ENCODE measurements at places on chromosomes 7 and 10.

- DNase-seq: no peak
Observed at GRCh38 chr7:151730591-151730990, 146.3 kb downstream of the PRKAG2 start.

DNA sequence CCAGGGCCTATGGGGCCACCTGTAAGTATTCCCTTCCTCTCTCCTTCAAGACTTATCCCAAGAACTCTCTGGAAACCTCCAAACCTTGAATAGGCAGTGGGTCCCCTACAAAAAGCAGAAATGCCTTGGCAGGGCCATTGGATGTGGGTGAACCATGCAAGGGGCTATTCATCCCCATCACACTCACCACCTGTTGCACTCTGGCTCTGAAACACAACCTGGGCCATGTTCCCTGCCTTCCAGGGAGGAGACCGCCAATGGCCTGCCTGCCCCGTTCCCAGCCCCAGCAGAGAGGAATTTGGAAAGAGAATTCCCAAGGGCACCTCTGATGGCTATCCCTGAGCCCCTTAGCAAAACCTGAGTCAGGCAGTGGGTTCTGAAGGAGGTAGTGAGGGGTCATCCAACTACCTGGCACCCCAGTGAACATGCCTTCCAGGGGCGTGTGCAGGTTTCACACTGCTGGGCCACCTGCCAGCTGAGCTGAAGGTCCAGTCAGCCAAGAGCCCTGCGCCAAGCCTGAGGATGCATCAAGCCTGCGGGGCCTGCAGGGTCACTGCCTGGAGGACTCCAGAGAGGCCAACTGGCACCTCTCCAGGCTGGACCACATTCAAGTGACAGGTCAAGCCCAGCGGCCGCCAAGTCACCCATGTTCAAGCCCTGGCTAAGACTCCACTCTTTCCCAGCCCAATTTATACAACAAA is 101.3 kb downstream of the COL13A1 start:
- DNase-seq: no peak

DNA sequence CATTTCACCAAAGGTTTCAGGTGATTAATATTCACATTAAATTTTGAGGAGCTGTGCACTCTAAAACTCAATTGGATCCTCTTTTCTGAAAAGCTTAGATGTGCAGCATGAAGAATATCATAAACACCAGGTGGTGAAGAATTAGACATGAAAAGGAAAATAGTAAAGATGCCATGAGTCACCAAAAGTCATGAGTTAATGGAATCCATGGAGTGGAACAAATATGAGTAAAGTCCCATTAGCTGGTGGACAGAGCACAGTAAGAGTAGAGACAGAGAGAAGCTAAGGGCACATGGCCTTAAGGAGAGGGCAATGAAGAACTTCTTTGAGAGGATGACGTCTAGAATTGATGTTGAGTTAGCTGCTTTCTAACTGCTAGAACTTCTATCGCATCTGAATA is 271.6 kb downstream of the CSTF2T start:
- no peak for DNase-seq

GRCh38 chr7:29488203-29488970 is 75.2 kb upstream of the PRR15 start:
- DNase-seq: no peak

DNA sequence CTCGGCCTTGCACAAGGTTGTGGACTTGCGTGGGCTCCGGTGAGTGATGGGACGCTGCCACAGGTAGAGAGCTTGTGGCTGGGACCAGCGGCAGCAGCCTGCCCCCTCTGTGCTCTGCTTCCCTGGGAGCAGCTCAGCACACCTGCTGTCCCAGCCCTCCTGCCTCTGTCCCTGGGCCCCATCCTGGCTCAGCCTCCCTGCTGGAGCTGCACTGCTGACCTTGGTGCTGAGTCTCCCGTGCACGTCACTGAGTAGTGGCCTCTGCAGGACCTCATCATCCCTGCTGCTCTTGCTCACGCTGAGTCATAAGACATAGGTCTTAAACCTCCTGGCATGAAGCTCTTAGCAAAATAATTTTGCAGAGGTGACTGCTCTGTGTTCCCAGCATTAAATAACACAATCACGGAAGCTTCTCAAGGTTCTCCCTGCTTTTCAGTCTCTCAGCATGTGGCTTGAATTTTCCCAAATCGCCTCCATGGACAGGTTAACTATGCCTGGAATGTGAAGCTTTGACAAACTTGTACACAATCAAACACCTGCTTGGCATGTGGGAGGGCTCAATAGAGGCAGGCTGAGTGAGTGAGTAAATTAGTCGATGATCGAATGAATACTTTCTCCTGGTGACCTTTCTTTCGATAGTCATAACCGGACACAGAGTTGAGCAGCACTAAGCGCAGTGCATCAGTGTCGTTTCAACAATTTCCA is 63.8 kb upstream of the NPS start:
- no peak for DNase-seq

GRCh38 chr7:70585071-70585470 is 546.9 kb upstream of the GALNT17 start:
- no peak for DNase-seq

DNA sequence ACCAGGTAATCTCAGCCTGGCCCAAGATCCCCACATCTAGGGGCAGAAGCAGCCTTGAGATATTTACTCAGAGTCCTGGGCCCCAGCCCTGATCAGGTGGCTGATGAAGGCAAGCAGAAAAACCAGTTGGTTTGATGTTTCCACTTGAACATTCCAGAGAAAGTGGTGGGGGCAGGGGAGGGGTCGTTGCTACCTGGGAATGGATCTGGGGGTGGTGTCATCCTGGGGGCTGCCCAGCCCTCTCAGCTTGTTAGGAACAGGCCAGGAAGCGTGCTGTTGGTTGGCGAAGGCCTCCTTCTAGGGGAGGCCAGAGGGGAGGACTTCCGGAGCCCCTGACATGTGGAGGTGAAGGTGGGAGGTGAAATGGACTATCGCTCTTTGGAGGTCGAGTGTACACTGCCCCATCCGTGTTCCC is 3.7 kb upstream of the ABHD11 start:
- no peak for DNase-seq

DNA sequence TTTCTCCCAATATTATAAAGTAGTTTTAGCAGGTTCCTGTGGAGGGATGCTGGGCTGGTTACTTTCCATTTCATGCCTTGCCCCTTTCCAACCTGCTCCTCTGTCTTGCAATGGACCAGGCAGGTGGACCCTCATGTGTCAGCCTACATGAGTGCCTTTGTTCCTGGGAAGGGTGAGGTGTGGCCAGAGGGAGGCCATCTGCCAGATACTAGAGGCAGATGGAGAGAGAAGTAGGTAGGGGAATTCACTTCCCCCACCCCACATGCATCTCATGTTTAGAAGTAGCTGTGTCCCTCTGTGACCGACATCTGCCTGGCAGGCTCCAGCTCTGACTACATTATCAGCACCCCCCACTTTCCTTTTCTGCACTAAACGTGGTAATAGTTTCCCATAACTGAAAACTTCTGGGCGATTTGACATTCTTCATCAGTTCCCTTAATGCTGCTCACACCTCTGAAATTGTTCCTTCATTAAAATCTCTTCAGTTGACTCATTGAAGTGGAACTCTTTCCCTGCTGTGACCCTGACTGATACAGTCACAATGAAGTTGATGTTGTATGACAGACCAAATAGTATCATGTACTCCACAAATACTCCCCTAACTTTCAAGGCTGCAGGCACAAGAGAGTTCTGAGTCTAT is 396.3 kb upstream of the FZD8 start:
- DNase-seq: no peak

DNA sequence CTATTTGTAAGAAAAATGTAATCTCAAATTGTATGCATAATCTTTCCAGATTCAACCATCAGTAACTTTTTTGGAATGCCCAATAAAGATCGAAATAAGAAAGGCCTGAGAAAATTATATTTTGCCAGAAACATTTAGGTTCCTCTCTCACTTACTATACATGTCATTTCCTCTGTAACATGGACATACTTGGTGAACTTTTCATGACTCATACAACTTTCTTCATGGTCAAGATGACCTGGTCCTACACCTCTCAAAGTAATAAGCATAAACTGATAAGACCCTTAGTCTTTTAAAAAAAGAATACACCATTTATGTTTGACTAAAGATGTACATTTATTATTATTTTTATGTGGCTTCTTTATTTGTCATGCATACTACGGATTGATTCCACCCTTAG is 125.3 kb downstream of the REEP3 start:
- DNase-seq: no peak

DNA sequence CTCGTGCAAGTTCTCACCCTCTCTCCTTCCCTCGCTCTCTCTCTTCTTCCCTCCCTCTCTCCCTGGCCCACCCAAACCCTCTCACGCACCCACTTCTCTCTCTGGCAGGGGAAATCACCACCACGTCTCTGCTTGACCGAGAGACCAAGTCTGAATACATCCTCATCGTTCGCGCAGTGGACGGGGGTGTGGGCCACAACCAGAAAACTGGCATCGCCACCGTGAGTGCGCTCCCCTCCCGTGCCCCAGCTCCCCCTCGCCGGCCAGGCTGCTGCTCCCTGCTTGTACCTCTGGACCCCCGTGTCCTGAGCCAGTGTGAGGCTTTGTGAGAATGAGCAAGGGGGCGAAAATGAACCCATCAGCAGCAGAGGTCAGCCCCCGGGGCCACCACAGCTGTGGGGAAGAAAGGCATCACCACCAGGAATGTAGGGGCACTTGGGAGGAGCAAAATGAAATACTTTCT is 25.5 kb downstream of the C10orf105 start:
- no peak for DNase-seq

DNA sequence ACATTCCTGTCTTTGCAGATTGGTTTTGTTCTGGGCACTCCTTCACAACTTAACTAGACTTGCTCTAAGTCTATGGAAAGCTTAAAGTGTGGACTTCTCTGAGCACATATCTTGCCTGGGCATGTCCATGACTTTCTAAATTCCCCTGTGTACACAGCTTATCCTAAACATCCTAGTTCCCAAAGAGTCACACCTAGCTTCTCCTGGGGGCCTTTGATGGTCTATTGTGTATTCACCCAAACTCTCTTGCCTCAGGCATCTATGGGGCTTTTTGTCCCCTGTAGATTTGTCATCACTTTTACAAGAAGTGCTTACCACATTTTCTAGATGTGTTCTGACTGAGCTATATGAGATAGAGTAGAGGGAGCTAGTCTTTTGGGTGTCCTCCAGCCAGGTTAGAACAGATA is 12.2 kb upstream of the ZNF488 start:
- DNase-seq: no peak

GRCh38 chr10:128063736-128064107 is 62.5 kb downstream of the MKI67 start:
- peak; percentile 66 for DNase-seq

GRCh38 chr10:62076891-62077290 is 175.4 kb downstream of the ARID5B start:
- no peak for DNase-seq

- no peak for DNase-seq
Observed at GRCh38 chr7:132872034-132872433, 209.9 kb downstream of the CHCHD3 start.

GRCh38 chr10:8312079-8312478 is 257.6 kb downstream of the GATA3 start:
- DNase-seq: no peak

- no peak for DNase-seq
Observed at GRCh38 chr10:34781711-34782110, 33.4 kb downstream of the PARD3 start.

- DNase-seq: no peak
Observed at GRCh38 chr10:93054486-93054885, 6.1 kb upstream of the CYP26C1 start.

DNA sequence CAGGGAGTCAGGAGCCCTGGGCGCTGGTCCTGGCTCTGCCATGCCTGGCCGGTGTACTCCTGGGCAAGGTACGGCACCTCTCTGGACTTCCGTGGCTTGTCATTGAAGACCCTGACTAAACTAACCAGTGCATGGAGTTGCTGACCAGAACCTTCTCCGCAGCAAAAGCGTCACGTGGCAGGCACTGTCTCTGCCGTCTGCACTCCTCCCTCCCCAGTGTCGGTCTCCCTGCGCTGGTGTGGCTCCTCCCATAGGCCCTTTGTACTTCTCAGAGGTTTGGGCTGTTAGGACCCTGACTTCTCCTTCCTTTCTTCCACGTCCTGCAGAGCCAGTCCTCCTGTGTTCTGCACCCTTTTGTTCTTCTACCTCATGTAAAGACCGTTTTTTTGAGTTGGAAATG is 100.6 kb upstream of the CREB5 start:
- no peak for DNase-seq

- DNase-seq: no peak
Observed at GRCh38 chr7:10860516-10860915, 113.2 kb upstream of the PHF14 start.

- DNase-seq: no peak
Observed at GRCh38 chr7:43105521-43106120, 6.8 kb upstream of the HECW1 start.

DNA sequence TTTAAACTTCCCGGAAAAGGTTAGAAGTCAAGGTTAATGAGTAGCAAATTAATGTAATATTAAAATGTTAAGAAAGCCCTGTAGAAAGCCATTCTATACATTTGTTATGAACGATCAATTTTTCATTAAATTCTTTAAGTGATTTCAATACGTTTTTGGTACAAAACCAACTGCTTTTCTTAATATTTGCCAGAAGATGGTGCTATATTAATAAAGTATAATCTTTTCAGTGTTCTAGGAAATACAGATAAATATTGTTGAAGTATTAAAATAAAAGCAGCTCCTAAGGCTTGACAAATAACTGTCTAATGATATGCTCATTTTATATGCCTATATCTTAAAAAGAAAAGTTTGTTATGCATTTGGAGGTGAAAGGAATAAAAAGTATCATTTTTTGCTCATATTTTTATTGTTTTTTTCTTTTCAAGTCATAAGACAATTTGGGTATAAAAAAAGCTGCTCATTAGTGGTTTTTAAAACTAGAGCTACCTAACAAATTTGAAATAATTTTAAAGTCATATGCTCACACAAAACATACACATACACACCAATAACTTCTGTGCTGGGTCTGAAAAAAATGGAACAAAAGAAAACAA is 130.3 kb upstream of the POT1 start:
- DNase-seq: no peak

DNA sequence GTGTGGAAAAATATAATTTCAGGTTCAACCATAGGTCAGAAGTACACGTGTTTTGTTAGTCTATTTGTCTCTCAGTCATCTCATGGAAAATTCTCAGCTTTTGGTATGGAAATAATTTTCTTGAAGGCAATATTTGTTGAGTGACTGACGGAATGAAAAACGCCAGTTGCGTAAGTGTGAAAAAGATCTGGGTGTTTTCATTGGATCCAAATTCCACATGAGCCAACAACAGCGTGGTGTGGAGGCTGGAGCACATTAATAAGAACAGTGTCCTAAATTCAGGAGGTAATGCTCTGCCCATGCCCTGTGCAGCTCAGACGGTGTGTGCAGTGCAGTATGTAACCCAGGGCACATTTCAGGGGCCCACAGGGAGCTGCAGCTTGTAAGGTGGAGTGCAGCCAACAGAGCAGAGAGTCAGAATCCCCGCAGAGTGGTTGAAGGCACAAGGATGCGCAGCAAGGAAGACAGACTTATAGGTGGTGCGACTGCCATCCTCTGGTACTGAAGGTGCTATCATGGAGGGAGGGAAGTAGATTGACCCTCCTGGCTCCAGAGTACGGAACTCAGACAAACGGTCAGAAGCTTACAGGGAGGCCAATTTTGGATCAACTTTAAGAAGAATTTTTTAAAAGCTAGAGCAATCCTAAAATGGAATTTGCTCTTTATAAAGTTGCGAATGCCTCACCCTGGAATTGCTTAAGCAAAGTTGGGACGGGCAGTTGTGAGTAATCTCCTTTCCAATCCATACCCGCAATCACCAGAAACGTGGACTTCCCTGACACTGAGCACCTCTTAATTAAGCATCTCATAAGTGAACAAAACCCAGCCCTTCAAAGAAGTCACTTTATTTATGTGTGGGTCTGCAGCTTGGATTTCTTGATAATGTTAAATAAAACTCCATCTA is 38.0 kb downstream of the EGFR start:
- DNase-seq: no peak

GRCh38 chr7:68722044-68722443 is 876.2 kb upstream of the AUTS2 start:
- DNase-seq: no peak

Measured in activated naive CD8-positive, alpha-beta T cell treated with anti-CD3 and anti-CD28 coated beads, Interleukin-2, amount 50 U/mL, for 24 hours (primary cell).